Naive B cell (primary cell): ENCODE measurements at places on chromosomes 2 and 18.

GRCh38 chr2:212953170-212953920 is 198.1 kb downstream of the IKZF2 start:
- no peak for DNase-seq

GRCh38 chr2:240914645-240915525 is 8.7 kb downstream of the CROCC2 start:
- no peak for DNase-seq

- no peak for DNase-seq
Measured at GRCh38 chr2:210792000-210792399, 235.6 kb downstream of the CPS1 start.

GRCh38 chr18:6876641-6877041 is 147.1 kb downstream of the ARHGAP28 start:
- DNase-seq: no peak
